ENCODE measurements at places on chromosomes 4 and X.

GRCh38 chr4:150385606-150386005, 196.3 kb upstream of the MAB21L2 start:
- DNase-seq: peak; percentile 93

DNA sequence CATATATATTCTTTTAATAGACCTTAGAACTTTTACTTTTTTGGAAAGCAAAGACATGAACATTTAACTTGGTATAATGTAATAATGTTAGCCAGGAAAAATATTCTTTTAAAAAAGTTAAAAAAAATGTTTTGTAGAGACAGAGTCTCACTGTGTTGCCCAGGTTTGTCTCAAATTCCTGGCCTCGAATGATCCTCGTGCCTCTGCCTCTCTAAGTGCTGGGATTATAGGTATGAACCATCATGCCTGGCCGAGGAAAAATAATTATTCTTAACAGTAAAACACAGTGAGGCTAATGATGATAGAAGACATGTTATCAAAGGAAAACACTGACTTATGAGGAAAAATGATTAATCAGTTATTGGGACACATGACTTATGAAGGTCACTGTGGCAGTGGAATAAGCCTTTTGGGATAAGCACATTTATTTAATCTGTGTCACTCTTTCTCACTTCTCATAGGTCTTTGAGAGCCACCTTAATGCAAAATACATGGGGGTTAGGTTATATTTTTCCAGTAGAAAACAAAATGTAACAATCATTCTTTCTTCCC, 6.0 kb upstream of the BMP2K start:
- DNase-seq: no peak

- peak; percentile 24 for DNase-seq
Measured at GRCh38 chr4:107709916-107710315, 10.1 kb downstream of the PAPSS1 start.

GRCh38 chr4:7063362-7063761, 4.5 kb downstream of the GRPEL1 start:
- DNase-seq: no peak

GRCh38 chrX:44462850-44463249, 79.8 kb downstream of the FUNDC1 start:
- DNase-seq: peak; percentile 73

GRCh38 chr4:165874072-165874790, 1.2 kb downstream of the TLL1 start:
- DNase-seq: peak; percentile 9

DNA sequence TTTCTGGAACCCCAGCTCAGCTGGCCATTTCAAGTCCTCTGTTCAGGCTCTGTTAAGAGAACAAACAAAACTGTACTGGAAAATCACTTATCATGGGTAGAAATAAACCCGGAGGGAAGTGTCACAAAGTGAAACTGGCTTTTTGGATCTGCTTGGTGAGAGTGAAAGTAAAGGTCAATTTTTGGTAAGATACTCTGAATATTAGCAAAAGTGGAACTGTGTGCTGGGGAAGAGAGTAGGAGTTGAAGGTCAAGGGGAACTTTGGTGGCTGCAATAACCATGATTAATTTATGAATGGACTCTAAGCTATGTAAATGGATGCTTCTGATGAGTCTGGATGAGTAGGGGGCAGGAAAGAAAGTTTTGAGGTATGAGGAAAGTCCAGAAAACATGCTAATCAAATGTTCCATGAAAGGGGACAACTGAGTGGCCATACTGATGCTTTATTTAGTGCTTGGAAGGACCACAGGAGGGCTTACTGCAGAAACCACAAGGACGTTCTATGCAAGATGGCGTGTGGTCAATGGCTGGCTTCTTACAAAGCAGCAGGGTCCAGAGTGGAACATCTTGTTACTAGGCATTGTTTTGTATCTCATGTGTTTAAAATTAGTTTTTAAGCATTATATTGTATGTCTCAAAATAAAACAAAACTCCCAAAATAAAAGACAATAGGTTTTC, 36.8 kb upstream of the TNIP3 start:
- no peak for DNase-seq

Data from M059J (cell line).